Panc1 (cell line): ENCODE measurements at places on chromosomes 1 and 21. TPM values are rescaled to one million over a fixed set of nuclear protein-coding genes. Genes with fewer than 3 reads are reported as not detected.

Gene INAVA
- total RNA-seq = 3.6 TPM

Gene ZNF695
- total RNA-seq = 14.7 TPM

Gene GPR25
- total RNA-seq = not detected

Gene FCN3
- not detected for total RNA-seq

Gene HIPK1
- 41.5 TPM for total RNA-seq
